ENCODE measurements at places on chromosomes 2 and 18.
A peak's percentile ranks its signal among the peaks of the same experiment; 100 is the strongest.

- DNase-seq, result peak; percentile 29
These were observed 455 bp downstream of the PREPL start for GRCh38 chr2:44360749-44361329.

DNA sequence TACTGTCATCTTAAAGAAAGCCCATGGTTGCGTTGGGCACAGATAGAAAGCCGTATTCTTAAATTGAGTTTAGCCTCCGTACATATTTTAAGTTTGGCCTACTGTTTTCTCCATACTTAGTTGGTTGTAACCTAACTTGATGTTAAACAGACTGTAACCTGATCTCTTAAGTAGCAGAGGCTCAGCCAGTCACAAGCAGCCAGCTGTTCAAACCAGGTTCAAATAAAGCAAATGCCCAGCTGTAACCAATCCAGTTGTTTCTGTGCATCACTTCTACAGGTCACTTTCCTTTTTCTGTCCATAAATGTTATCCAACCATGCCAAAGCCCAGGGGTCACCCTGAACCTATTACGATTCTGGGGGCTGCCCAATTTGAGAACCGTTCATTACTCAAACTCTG lies 10.0 kb upstream of the THADA start:
- no peak for DNase-seq

- DNase-seq, result no peak
These were observed 12.0 kb upstream of the DDX1 start for GRCh38 chr2:15579641-15580040.

DNA sequence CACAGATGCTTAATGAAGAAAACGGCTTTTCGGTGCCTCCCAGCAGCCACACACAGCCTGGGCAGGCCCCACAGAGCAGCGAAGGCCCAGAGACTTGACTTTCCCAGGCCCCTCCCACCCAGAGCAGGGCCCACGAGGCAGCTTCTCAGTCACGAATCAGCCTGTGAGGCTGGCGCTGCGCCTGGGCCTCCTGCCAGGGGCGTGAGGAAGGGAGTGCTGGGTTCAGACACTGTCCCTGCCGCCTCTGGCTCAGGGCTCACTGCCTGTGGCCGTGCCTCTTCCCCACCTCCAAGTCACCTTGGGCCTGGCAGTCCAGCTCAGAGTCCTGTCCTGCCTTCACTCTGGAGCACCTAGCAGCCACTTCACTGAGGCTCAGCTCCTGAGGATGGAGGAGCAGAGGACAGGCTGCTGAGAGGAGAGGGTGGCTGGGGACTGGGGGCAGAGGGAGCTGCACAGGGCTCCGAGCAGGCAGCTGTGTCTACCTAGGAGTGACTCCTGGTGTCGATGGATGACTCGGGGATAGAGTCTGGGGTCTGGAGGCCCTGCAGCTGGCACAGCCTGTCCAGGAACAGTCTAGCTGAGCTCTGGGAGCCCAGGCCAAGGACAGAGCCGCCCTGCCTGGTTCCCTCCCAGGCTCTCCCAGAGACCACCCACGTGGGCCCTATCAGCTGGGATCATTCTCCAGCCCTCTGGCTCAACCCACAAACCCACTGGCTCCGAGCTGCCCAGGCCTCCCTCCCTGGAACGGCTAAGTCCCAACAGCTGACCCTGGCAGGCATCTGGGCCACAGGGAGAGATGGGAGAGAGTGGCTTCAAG lies 36.4 kb upstream of the FOSL2 start:
- peak; percentile 97 for DNase-seq

DNA sequence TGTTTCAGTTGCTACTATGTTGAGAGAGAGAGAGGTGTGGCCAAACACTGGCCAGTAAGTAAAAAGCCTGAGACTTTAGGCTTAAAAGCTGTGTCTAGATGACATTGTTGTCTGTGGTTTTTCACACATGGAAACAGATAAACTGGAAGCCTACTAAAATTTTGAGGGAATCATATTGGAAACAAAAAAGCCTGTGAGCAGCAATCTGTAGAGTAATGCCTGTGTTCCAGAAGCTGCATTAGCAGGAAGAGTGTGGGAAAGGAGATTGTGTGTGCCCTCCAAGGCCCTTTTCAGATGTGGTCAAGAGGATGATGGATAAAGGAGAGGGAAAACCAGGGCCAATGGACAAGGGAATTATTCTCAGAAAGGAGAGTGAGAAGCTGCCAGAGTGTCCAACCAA lies 236.3 kb upstream of the SPRED2 start:
- no peak for DNase-seq

GRCh38 chr2:165863810-165864261 lies 69.8 kb upstream of the GALNT3 start:
- DNase-seq, result no peak

- no peak for DNase-seq
These were observed 35.5 kb downstream of the DDX18 start for GRCh38 chr2:117850015-117850414.

DNA sequence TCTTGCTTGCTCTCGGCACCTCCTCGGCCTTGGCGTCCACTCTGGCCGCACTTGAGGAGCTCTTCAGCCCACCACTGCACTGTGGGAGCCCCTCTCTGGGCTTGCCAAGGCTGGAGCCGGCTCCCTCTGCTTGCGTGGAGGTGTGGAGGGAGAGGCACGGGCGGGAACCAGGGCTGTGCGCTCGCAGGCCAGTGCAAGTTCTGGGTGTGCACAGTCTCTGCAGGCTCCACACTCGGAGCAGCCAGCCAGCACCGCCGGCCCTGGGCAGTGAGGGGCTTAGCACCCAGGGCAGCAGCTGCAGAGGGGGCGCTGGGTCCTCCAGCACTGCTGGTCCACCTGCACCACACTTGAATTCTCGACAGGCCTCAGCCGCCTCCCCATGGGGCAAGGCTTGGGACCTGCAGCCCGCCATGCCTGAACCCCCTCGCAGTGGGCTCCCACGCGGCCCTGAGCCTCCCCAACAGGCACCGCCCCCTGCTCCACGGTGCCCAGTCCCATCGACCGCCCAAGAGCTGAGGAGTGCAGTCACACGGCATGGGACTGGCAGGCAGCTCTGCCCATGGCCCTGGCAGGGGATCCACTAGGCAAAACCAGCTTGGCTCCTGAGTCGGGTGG lies 411.2 kb upstream of the CHAC2 start:
- no peak for DNase-seq

DNA sequence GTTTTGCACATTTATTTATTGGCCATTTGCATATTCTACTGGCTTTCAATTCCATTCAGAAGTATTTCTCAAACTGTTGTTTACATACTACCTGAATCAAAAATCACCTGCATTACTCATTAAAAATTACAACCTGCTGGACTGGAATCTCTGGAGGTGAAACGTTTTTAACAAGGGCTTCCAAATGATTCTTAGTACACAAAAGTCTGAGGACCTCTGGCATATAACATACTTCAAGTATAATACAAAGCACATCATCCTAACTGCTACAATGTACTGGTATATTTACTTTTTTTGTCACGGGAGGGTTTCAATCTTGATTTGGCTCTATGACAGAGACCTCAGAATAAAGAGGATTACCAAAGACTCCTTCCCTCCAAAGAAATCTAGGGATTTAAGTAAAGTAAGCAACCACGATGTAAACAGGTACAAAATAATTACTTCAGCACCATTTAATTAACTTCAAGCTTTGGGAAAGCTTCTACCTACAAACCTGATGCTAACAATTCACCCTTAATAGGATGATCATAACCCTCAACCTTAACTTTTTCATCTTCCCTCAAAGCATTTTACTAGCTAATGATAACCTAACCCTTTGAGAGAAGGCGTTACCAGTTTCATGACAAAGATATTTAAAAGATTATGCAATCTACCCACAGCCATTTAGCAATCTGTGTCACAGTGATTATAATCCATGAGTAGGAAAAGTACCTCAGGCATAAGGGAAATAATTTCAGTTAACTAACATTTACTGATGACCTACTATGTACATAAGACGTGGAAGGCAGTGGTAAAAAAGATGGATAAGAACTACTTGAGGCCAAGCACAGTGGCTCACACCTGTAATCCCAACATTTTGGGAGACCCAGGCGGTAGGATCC lies 24.7 kb downstream of the ATAD2B start:
- DNase-seq, result peak; percentile 37

GRCh38 chr2:20187331-20187730 lies 37.6 kb downstream of the SDC1 start:
- DNase-seq, result no peak

GRCh38 chr2:235506997-235507615 lies 13.3 kb downstream of the AGAP1 start:
- DNase-seq, result no peak
